ENCODE measurements at places on chromosomes 3 and 15.

- no peak for DNase-seq
Observed at GRCh38 chr3:130825762-130826299, 68.1 kb upstream of the ATP2C1 start.

DNA sequence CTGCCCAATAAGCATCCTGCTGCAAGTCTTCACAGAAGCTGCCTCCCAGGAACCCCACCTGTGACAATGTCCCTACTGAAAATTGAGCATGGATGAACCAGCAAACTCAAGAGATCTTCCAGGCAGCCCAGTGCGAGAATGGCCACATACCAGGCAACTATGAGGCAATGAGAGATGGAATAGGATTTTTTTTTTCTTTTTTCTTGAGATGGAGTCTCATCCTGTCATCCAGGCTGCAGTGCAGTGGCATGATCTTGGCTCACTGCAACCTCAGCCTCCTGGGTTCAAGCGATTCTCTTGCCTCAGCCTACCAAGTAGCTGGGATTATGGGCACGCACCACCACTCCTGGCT lies 60.9 kb upstream of the ARL8B start:
- DNase-seq = no peak

- DNase-seq = no peak
Observed at GRCh38 chr3:154642145-154642544, 212.2 kb upstream of the GPR149 start.

- no peak for DNase-seq
Observed at GRCh38 chr3:36297195-36297594, 83.1 kb upstream of the STAC start.

GRCh38 chr3:138881233-138881632 lies 46.5 kb upstream of the PIK3CB start:
- no peak for DNase-seq

- DNase-seq = no peak
Observed at GRCh38 chr15:63605816-63606215, 8.6 kb downstream of the FBXL22 start.

DNA sequence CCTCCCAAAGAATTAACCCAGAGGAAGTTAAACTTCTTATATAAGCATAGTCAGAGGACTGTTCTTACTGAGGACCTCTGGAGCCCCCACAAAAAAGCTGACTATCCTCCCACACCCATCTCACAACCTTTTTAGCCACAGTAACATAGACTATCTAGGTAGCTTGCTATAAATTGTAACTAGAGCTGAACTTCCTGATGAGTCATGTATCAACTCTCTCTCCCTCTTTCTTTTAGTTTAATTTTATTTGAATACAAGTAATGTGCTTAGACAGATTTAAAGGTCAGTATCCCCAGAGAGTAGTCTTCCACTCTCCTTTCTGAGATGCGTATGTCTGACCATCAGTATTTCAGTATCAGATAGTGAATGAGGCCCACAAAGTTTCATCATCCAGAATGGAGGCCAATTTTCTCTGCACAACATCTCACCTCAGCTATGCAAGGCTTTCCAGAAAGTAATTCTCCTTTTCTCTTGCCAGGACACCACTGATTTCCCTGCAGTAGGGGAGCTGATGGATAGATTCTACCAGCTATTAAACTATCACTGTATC lies 104.0 kb upstream of the MYRIP start:
- no peak for DNase-seq

- DNase-seq = no peak
Observed at GRCh38 chr3:143151004-143151731, 31.6 kb downstream of the CHST2 start.

- no peak for DNase-seq
Observed at GRCh38 chr3:41489231-41489630, 289.9 kb downstream of the CTNNB1 start.

- DNase-seq = no peak
Observed at GRCh38 chr3:36591959-36592358, 172.4 kb downstream of the DCLK3 start.

DNA sequence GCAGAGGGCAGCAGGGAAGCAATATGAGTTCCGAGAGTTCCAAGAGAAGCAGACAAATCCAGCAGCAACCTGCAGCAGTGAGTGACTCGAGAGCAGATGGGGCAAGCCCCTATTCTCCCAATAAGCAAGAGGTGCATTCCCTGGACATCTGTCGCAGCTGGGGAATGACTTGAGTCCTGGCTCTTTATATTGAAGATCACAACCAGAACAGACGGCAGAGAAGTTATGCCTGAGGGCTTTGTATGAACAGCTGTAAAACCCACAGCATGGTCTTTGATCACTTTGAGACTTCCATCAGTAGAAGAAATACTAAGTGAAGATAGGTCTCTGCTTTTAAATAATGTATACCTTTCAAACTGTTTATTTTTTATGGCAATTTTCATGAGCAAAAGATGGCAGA lies 23.6 kb upstream of the C3orf22 start:
- no peak for DNase-seq

DNA sequence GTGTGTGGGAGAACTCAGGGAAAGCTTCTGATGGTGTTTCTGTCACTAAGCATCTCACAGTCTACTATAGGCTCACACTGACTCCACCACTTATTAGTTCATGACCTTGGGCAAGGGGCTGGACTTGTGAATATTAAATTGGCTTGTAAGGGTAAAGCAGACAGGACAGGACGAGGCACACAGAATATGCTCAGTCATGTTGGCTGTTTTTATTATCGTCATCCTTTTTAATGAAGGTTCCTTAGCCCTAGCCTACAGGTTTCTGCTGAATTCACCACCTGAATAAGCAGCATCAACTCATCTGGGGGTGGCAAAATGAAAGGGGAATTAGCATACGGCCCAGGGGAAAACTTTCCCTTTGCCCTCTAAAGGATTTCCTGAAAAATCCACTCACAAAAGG lies 39.6 kb upstream of the LIPC start:
- no peak for DNase-seq

GRCh38 chr3:125212509-125213363 lies at the start of gene SLC12A8:
Gene SLC12A8 (minus strand): TSS chr3:125212748. CDS start chr3:125211349, 1,399 bp downstream.
- DNase-seq = no peak

GRCh38 chr3:122184591-122184929 lies 1.1 kb downstream of the CASR start:
- DNase-seq = no peak

- DNase-seq = no peak
Observed at GRCh38 chr3:49476563-49476962, 6.5 kb downstream of the DAG1 start.

DNA sequence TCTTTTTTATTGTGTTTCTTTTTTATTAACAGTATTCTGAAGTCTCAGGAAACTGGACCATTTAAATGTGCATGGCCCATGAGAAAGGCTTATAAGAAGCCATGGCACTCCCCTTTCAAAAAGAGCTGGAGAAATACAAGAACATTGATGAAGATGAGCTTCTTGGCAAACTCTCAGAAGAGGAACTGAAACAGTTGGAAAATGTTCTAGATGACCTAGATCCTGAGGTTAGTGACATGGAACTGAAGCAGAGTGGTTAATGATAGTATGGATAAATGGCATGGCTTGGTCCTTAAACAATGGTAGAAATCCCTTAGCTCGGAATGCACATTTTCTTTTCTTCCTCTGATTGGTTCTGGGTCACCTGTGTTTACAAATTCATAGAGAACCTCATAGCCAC lies 14.9 kb downstream of the TMOD2 start:
- DNase-seq = no peak

- DNase-seq = no peak
Observed at GRCh38 chr3:124593442-124593829, 136.8 kb upstream of the UMPS start.

- DNase-seq = no peak
Observed at GRCh38 chr3:169545606-169546005, 117.9 kb downstream of the MECOM start.

- no peak for DNase-seq
Observed at GRCh38 chr3:102301155-102301880, 133.5 kb upstream of the ZPLD1 start.

DNA sequence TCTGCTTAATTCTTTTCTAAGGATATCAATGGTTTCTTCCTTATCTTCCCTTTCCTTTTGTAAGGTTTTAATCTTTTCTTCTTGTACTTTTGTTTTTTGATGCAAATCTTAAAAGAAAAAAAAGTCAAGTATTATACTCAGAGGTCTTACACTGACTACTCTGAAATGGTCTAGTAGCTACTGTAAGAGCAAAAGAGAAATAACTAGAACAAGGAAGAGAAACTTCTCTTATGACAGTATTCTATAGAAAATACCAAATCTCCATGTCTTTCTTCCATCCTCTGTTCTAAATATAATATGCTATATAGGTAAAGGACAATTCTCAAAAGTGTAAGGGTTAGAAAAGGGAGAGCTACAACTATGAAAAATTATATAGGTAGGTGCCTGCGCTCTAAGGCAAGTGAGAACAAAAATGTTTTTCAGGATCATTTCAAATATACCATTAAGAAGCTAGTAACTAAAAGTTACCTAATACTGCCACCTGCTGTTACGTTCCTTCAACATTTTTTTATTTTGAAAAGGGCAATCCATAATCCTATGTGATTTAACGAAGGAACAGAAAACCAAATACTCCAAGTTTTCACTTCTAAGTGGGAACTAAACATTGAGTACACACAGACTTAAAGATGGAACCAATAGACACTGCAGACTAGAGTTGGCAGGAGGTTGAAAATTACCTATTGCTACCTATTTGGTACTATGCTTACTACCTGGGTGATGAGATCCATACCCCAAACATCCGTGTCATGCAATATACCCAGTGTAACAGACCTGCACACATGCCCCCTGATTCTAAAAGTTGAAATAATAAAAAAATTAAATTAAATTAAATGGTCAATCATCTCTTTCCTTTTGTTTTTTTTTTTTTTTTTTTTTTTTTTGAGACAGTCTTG lies 36.7 kb downstream of the CIP2A start:
- no peak for DNase-seq

DNA sequence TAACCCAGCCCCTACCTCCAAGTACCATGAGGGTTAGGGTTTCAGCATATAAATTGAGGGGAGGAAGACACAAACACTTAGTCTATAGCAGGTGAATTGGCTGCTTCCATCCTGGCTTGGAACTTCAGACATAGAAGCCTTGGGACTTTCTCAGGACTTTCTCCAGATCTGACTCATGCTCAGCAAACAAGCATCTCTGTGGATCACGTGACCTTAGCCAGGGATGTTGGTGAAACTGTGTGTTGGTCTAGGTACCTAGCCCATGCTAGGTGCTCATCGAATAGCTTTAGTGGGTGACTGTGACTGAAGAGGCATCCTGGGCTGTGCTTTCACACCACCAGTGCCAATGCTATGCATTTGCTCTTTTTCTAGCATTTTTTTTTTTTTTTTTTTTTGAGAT lies 58.9 kb downstream of the CD47 start:
- no peak for DNase-seq

GRCh38 chr3:138694287-138695007 lies 85.9 kb downstream of the FAIM start:
- DNase-seq = no peak
